Activated CD4-positive, alpha-beta T cell treated with anti-CD3 and anti-CD28 coated beads for 36 hours (primary cell): ENCODE measurements at places on chromosomes 3 and 15.

DNA sequence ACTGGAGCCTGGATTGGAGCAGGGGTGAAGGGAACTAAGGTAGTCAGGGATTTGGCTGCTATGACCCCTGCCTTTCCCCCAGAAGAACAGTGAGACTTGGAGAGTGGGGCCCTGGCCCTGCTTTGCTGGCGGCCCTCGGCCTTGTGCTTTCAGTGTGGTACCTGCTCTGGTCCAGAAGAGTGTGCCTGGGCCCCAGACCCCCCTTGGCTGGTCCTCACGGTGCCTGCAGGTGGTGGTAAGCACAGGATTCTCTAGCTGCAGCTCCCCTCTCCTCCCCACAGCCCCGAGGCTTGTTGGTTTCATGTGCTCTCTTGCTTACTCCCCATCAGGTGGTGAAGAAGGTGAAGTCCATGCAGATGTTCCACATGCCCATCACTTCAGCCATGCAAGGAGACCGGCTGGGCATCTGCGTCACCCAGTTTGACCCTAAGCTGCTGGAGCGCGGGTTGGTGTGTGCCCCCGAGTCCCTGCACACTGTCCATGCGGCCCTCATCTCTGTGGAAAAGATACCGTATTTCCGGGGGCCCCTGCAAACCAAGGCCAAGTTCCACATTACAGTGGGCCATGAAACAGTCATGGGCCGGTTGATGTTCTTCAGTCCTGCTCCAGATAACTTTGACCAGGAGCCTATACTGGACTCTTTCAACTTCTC is 125.7 kb downstream of the DNAJB8 start:
- no peak for DNase-seq

DNA sequence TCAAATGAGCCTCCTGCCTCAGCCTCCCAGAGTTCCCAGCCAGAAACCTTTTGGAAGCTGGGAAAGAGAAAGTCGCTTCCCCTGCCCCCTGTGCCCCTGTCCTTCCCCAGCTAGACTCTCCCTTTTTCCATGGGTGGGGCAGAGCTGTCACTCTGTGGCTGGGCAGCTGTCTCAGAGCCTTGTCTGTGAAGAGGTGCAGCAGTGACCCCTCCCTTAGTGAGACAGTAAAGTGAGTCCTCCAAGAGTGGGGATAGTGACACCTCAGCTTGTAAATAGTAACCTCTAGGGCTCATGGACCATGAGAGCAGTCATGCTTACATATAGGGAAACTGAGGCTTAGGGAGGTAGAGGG is 76.3 kb downstream of the SMAD6 start:
- no peak for DNase-seq

DNA sequence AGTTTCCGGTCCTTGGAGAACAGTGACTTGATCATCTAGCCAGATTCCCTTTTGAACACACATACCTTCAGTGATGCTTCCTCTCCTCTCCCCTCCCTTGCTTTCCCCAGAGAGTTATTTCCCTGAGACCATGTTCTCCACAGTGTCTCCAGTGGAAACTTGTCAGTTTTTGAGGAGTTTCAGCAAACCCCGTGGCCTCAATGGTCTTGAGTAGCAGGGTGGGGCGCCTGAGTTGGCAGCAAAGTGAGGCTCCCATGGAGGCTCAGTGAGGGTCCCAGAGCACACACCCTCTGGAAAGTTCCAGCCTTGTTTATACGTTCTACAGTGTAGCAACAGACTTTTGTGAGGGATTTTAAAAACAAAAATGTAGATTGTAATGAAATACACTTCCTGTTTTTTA is 135.1 kb downstream of the LRRC28 start:
- DNase-seq: no peak

DNA sequence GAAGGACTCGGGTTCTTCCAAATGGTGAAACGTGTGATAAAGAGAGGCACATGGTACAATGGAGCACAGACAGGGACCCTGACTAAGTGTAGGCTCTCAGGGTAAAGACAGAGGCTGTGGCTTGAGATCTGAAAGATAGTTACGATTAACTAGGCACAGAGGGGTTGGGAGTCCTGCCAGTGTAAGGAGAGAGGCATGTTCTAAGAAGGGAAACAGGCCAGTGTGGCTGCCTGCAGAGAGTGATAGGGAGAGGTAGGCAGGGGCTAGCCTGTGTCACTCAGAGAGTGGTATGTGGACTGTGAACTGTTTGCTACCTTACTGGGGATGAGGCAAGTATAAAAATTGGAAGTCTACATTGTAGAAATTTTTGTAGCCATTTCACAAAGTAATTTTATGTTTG is 109.5 kb downstream of the PEX5L start:
- DNase-seq: no peak

- DNase-seq: no peak
These were observed 36.9 kb upstream of the PCSK6 start for GRCh38 chr15:101526442-101526841.

- DNase-seq: no peak
These were observed 269.8 kb downstream of the SV2B start for GRCh38 chr15:91369823-91370222.

DNA sequence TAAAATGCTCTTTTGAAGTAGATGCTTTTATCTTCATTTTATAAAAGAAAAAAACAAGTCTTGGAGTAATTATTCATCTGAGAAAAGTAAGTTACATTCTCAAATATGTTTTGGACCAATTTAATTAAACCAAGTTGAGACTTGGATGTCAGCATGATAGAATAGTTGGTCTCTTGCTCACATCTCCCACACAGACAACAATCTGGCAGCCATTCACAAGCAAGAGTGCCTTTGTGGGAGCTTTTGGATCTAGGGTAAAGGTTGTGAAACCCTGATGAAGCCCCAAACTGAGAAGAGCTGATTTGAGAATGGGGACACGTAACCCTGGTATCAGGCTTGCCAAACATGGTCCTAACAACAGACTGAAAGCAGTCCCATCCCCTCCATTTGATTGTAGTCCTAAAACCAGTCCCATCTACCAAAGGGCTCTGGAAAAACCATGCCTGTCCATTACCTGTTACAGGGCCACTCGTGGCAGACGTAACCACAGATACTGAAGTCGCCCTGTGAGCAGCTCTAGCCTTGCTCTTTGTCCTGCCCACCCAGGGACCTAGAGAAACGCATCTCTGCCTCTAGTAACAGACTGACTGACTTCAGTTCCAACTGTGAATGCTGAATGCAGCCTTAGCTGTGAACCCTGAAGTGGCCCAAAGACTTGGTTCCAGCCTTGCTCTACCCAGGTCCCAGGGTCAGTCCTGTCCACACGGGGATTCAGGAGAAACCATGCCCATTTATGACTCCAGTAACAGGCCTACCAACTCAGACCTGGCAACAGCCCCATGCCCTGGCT is 145.5 kb upstream of the SYNPR start:
- no peak for DNase-seq

DNA sequence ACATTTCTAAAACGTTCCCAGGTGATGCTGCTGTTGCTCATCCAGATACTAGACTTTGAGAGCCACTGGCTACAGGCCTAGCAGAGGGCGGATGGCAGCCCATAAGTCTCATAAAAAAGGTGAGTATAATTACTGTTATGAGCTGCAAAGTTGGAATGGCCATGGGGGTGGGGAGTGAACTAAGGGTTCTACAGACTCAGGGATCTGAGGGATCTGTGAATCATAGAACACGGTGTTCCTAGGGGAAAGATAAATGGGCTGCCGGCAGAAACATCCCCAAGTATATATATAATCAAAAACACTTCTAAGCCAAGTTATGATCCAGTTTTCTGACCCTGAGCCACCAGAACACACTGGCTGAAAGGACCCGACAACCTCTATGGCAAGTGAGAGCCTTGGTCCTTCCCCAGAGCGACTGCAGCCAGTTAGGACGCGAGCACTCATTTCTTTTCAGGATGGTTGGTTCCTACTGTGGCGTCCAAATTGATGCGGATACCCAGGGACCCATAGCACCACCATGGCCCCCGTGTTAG is 7.9 kb upstream of the SYNM start:
- DNase-seq: no peak

DNA sequence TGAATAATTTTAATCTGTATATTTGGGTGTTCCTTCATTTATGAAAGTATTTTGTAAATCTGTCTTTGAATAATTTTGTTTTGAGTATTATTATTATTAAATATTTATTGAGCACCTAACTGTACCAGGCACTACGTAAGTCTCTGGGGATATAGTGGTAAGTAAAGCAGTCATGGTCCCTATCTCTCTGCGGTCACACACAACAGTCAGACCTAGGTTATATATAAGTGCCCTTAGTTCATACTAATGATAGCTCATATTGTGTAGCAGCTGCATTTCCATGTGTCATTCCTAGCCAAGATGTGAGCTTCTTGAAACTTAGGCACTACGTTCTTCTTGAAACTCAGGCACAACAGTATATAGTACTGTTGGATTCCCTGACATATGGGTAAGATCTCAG is 12.4 kb downstream of the NKTR start:
- DNase-seq: no peak

- no peak for DNase-seq
These were observed 330.6 kb upstream of the MCTP2 start for GRCh38 chr15:93900476-93901400.

DNA sequence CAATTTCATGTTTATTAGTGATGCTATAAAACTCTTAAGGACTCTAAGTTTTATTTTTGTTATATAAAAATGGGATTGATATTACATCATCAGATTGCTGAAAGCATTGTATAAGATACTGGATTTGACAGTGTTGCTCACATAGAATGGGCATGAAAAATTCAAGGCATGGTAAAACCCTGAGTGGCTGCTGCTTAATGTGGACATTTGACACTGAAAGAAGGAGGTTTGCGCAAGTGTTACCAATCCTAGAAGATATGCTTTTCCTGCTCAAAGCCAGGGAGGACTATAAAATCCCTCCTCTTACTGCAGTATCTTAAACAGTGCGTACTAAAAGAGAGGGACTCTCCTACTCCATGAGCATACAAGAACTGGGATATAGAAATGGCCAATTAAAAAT is 65.8 kb upstream of the PTX3 start:
- no peak for DNase-seq

GRCh38 chr3:23921052-23921511 is 4.2 kb downstream of the RPL15 start:
- no peak for DNase-seq

DNA sequence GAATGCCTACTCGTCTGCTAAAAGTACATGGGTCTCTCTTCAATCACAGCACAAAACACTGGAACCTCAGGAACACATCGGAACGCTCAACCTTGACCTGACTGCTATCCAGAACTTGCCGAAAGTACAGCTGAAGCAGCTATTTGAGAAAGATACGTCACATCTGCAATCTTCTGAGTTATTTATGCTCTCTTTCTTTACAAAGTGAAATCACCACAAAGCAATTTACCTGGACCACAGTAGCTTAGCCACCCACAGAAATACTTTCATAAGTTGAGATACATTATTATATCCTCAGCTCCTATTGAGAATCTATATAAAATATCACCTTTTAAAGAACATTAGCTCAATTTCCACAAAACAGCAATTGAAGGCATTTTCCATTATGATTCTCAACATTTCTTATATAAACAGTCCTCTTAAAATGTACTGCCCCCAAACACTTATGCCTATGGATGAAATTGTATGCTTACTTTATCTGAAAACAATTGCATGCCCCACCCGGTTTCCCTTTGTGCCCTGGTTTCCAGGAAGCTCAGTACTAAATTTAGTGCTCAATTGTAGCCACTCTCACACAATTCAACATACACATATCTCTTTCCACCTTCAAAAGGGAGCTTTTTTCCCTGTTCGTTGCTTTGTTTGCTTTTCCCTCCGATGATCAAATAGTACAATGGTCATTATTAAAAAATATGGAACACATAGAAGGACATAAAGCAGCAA is 31.8 kb downstream of the HEG1 start:
- no peak for DNase-seq

DNA sequence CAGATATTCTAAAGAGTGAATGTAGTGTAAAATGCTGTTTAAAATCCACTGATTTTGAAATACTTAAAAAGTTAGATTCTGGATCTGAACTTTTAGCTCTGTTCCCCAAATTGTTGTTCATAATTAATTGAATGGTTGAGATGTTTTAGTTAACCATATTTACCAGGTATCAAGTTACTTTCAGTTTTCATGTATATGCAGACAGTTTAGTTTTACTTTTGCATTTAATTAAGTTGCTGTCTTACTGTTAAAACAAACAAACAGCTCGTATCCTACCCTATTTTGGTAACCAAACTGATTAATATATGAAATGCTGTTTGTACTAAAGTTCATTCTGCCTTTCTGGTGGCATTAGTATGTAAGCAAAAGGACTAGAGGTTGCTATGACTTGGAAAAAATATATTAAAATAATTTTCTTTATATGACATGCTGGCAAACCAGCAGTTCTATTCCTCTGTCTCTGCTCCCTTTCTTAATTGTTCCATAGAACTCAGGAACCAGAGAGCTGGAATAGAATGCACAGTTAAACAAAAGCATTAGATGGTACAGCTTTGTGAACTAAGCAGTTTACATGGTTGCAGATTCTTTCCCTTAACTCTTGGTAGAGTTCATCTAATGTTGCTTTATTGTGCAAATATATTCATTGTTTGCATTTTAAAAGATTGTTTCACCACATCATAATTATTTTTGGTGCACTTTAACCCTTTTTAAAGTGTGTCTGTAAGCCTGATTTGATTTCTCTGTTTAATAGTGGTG is 39.5 kb upstream of the SCAANT1 start:
- no peak for DNase-seq

GRCh38 chr3:186915806-186916796 is 14.2 kb upstream of the ST6GAL1 start:
- DNase-seq: no peak
